NCI-H2029 (cell line): ENCODE measurements at places on chromosomes 1 and 21.
A peak's percentile ranks its signal among the peaks of the same experiment; 100 is the strongest.

GRCh38 chr1:175388285-175388684 lies 195.7 kb upstream of the KIAA0040 start:
- no peak for DNase-seq

- no peak for DNase-seq
These were observed 147.6 kb upstream of the DEPDC1 start for GRCh38 chr1:68644504-68644903.

GRCh38 chr21:46377789-46378188 lies 53.8 kb downstream of the PCNT start:
- DNase-seq = no peak

DNA sequence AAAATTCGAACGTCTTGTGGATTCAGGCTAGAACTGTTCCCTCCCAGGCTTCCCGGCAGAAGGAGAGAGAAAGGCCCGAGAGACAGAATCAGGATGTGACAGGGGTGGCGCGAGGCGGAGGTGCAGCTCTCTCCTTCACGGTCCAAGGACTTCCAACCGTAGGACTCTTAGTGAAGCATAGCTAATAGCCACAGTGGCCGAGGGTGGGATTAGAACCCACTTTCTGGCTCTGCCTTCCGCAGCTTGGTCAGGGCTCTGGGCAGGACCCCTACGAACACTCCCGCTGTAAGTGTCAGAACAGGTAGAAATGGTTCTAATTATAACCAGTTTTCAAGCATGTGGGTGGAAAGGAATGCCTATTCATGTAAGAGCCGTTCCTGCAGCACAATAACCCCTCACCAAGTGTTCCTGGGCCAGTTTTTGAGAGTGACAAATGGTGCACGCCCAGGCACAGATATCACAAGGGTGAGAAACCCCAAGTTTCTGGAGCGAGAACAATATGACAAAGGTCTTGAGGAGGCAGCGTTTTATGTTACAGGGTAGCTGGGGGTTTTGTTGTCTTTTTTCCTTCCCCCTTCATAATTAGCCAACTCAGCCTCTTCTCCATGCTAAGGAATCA lies 86.4 kb downstream of the SYF2 start:
- no peak for DNase-seq

DNA sequence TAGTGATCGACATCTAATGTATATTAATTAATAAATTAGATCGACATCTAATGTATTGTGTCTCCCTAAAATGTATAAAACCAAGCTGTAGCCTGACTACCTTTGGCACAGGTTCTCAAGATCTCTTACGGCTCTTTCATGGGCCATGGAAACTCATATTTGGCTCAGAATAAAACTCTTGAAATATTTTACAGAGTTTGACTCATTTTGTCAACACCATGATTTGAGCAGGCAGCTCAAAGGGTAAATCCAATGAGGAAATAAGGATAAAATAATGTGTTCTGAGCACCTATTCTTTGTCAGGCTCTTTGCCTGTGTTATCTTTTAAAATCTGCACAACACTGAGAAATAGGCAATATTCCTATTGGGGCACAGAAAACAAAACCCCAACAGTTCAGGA lies 223.4 kb upstream of the DUSP10 start:
- DNase-seq = no peak

- DNase-seq = no peak
These were observed 11.0 kb downstream of the EGLN1 start for GRCh38 chr1:231411036-231411531.

- no peak for DNase-seq
These were observed 25.7 kb downstream of the CRYAA start for GRCh38 chr21:43194303-43195120.

DNA sequence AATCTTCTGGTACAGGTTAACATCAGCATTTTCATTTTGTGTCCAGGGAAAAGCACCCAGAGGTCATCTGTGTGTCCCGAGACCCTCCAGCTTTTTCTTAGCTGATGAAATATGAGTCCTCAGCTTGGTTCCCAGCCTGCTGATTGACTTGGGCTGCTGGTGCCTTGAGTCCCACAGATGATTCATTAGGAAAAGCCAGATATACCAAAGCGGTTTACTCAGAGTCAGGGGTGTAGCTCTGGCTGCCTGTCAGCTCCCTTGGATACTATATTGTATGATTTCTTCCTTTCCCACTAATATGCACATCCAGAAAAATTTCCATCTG lies 43.7 kb upstream of the MAB21L3 start:
- no peak for DNase-seq

- DNase-seq = no peak
These were observed 200.2 kb downstream of the ST6GALNAC3 start for GRCh38 chr1:76274718-76275117.

DNA sequence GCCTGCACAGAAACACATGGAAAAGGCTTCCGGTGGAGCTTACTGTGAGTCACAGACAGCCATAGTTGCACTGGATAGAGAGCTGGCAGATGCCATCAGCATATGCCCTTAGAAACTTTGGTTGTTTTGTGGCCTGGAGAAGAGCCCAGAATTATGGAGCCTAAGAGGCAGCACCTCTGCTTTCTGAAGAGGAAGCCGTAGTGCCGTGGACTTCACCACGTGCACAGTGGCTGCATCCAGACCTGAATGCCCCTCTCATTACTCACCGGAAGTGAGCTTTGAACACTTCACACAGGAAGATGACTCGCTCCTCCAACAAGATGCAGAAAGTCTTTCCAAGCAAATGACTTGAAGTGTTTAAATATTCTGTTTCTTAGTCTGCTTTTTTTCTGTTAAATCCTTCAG lies 28.4 kb downstream of the JUN start:
- peak; percentile 93 for DNase-seq

DNA sequence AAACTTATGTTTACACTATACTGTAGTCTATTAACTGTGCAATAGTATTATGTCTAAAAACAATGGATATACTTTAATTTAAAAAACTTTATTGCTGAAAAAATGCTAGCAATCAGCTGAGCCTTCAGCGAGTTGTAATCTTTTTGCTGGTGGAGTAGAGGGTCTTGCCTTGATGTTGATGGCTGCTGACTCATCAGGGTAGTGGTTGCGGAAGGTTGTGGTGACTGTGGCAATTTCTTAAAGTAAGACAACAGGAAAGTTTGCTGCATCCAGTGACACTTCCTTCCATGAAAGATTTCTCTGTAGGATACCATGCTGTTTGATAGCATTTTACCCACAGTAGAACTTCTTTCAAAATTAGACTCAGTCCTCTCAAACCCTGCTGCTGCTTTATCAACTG lies 234.7 kb upstream of the CSF3R start:
- no peak for DNase-seq

DNA sequence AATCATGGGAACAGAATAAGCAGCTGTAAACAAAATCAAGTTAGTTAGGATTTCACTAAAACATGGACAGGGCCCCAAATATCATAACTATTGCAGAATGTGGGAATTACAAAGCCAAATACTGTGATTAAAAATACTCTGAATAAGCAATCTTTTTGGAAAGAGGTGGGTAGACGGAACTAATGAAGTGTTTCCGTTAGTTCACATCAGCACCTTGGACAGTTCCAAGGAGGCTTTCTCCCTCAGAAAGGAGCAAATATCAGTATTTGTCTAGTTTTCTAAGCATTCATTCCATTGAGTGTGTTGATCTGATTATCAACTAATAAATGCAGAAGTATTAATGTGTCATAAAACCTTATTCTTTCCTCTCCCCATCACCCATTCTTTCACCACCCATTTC lies 97.4 kb downstream of the FAM78B start:
- DNase-seq = no peak

- no peak for DNase-seq
These were observed 122.9 kb upstream of the ARHGEF16 start for GRCh38 chr1:3331564-3331963.

DNA sequence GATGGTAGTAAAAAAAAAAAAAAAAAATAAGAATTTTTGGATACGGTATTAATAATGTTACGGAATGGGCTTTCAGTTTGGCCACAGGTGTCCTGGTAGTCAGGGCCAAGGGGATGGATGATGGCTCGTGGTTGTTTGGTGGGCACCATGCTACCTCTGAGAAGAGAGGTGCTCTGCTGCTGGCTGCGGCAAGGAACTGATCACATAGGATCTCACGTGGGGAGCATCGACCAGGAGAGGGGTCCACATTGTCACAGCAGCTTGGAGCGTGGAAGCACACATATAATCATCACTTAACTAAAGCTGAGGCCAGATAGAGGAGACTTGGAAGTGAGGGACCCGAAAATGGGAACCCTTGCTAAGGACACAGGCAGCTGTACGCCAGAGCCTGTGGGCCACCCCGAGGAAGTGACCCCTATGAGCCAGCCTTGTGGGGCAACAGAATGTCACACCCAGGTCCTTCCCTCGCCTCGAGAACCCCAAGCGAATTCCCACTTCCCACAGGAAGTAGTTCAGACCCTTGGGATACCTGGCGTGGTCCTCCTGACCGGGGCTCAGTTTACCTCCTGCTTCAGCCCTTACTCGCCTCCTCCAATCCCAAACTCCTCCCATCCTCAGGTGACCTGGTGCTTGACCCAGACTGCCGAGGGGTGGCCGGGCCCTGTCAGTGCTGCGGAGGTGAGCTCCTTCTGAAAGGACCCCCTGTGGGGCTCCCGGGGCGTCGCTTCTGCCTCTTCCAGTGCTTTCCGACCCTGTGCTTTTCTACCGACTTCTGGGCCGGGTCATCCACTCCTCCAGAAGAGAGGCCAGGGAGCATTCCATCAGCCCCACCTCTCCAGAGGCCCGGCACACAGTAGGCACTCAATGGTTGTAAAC lies 222.0 kb downstream of the CAMTA1 start:
- DNase-seq = no peak

GRCh38 chr1:8533907-8534306 lies 216.0 kb downstream of the SLC45A1 start:
- no peak for DNase-seq

GRCh38 chr1:167198518-167199133 lies 22.1 kb upstream of the POU2F1 start:
- DNase-seq = no peak

DNA sequence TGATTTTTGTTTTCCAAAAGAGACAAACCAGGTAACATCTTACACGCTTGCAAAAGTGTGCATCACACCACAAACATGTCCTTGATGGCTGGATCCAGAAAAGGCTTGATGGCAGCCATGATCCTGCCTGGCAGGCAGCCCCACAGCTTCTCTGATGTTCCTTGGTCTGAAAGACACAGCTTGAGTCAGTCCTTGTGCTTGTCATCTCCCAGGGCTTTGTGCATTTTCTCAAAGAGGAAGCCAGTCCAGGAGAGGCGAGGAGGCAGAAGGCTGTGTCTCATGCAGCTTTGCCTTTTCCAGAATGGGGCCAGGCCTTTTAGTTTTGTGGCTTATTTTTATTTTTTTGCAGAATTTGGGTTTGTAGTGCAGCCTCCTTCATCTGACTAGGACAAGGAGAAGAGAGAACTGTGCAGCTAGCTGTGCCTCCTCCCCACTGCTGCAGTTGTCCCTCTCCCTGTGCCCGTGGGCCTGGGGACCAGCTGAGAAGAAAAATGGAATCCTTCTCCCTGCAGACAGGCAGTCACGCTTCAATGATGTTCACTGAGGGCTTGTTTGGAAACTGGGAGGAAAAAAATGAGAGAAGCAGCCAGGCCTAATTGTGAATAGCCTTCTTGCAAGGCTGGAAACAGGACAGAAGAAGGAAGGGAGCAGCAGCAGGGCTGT lies 7.4 kb downstream of the FNDC5 start:
- no peak for DNase-seq

GRCh38 chr1:245441689-245442088 lies 286.9 kb downstream of the KIF26B start:
- DNase-seq = no peak

DNA sequence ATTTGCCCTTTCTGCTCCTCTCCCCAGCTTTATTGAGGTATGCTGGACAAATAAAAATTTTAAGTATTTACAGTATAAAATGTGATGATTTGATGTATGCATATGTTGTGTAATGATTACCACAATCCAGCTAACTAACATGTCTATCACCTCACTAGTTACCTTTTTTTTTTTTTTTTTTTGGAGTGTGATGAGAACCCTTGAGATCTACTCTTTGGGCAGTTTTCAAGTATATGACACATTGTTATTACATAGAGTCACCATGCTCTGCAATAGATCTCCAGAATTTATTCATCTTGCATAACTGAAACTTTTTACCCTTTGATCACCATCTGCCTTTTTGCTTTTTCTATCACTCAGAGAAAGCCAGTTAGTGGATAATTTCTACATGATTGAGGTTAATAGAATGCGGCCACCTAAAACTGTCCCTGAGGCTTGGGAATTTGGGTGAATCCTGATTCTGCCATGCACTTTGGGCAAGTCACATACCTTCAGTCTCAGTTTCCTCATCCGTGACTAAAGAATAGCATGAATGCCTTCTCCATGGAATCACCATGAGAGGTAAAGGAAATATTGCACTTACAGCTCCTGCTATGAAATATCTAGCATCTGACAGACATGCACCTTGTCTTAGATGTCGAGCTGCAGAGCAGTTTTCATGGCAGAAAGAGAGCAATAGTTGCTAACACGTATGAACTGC lies 295.2 kb downstream of the DISC1 start:
- no peak for DNase-seq

DNA sequence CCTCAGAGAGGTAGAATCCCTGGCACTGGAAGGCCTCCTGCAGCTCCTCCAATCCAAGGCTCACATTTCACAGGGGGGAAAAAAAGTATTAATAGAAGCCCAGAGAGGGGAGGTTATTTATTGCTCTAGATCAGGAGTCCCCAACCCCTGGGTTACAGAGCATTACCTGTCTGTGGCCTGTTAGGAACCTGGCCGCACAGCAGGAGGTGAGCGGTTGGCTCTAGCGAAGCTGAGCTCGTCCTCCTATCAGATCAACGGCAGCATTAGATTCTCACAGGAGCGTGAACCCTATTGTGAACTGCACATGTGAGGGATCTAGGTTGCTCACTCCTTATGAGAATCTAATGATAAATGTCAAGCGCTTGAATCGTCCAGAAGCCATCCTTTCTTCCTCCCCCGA lies 46.8 kb upstream of the RCC2 start:
- no peak for DNase-seq

- DNase-seq = peak; percentile 0
These were observed 77.2 kb upstream of the USH2A start for GRCh38 chr1:216500273-216500967.

DNA sequence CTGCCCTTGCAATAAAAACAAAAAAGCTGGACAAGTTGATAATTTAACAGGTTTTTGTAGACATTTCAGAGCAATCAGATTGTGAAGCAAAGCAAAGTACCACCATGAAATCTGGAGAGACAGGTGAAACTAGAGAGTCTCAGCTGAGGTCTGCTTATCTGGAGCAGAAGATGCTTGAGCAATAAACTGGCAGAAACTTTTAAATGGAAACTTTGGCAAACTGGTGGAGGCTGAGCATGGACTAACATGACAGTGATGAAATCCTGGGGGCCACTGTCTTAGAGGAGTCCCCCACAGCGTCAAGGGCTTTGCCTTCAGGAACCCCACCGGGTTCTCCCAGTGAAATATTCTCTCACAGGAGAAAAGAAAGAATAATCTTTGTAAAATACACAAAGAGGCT lies 416.3 kb upstream of the B3GALT2 start:
- DNase-seq = no peak

- DNase-seq = no peak
These were observed 35.7 kb upstream of the MAN1C1 start for GRCh38 chr1:25580927-25581326.

- no peak for DNase-seq
These were observed 15.4 kb downstream of the PKP1 start for GRCh38 chr1:201298396-201299381.
